Sigmoid colon (tissue), 7 donors: ENCODE measurements at places on chromosomes 7 and 10.

DNA sequence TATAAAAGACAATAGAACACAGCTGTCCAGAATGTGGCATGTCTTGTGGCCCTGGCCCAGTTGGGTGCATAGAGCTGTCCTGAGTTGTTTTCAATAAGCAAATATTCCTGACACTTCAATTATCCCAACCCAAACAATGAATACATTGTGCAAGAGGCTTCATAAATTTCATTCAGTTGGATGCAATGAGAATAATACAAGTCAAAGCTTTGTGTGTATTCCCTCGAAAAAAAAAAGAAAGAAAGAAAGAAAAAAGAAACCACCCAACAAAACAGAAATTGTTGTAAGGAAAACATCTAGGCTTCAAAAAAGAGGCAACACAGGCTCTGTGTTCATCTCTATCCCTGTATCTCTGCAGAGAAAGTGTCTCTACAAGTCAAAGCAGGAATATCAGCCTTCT is 138.7 kb upstream of the ADO start:
- no peak for DNase-seq

- DNase-seq: no peak
These were observed 9.5 kb downstream of the CYREN start for GRCh38 chr7:135160858-135161653.

DNA sequence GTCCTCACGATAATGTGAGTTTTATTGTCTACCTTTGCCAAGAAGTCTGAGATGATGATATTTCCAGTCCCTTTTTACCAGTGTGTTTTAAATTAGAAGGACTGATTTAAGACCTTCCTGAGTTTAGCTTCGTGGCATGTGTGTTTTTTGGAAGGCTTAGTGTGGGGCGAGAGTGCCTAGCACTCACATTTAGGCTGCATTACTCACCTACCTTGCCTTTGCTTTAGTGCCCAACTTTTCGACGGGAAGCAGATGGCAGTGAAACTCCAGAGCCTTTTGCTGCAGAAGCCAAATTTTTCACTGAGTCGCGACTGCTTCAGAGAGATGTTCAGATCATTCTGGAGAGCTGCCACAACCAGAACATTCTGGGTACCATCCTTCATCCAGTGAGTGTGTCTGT is 50.9 kb downstream of the SND1 start:
- DNase-seq: no peak

- no peak for DNase-seq
These were observed 19.6 kb downstream of the NRG3 start for GRCh38 chr10:81894616-81895015.

- DNase-seq: no peak
These were observed 28.2 kb downstream of the CUBN start for GRCh38 chr10:17101257-17101909.

DNA sequence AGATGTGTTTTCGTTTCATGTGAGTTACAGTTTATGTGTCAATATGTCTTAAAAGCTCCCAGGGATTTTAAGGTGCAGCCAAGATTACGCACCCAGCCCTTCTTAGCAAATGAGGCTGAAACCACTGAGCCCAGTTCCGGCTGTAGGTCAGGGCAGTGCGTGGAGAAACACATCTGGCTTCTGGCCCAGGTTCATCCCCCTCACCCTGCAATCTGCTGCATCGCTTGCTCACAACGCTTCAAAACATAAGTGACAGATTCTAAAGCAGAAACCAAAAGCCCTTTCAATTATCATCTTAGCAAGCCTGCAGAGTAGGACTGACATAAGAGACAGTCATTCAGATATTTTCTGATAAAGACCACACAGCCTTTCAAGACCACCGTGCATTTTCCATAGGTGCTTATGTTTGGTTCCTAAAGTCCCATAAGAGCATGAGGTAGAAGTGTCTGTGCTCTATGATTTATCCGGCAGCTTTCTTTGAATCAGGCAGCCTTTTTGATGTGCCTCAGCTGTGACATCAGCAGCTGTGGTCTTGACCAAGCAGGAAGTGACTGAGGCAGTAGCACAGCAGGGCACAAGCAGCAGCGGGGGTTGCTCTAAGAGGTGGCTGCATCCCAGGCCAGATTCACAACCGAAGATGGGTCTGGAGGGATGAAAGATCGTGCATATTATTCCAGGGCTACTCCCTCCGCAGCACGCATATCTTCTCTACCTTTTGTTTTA is 72.1 kb upstream of the LYZL2 start:
- DNase-seq: no peak

DNA sequence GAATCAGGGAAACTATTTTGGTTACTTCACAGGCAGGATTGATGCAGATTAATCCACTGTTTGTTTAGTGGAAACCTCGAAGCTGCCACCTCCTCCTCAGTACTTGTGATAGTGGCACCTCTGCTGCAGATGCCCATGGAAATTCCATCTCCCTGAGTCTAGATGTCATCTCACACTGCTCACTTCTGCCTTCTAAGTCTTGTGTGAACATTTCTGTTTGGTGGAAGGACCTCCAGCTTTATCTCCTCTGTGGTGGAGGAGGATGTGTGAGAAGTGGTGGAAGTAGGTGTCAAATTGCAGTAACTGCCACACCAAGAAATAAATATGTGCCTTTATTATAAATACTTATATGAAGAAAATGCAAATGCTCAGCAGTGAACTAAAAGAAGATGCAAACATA is 25.8 kb upstream of the GPR141 start:
- no peak for DNase-seq

DNA sequence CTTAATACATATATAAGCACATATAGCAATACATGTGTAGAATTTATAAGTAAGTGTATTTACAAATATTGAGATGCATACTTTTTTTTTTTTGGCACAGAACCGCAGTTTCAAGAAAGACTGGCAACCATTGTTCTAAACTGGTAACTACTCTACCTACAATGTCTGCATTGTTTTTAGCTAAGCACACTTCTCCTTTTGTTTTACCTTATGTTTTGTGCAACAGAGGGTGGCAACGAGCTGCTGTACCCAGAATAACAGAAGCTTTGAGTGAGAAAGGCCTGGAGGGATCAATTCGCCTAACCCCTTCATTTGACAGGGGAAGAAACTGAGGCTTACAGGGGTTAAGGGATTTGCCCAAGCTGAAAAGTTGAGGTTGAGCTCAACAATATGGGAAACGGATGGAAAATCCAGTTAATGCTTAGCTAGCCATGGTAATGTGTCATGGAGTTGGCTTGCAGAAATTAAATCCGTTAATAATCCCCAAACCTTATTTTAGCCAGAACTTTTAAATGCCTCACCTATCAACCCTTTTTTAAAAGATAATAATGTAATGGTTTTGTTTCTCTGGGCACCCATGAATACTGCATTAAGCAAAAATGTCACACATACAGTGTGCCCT is 25.5 kb downstream of the FZD1 start:
- no peak for DNase-seq

DNA sequence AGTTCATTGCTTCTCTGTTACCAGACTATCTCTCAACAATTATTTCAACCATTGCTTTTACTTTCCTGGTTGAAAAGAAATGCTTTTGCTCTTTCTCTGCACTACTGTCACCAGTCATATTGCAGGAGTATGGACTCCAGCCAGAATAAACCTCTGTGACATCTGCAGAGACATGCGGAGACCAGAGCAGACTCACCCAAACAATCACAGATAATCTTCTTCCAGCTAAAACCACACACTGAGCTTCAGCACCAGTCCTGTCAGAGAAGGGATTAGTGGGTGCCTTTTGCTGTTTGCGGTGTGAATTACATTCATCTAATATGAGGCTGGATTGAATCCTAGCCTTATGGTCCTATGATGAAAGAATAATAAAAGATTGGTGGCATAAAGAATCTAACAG is 258.6 kb downstream of the CNTNAP2 start:
- no peak for DNase-seq

- DNase-seq: no peak
These were observed 248.5 kb downstream of the AGMO start for GRCh38 chr7:15313361-15313760.

DNA sequence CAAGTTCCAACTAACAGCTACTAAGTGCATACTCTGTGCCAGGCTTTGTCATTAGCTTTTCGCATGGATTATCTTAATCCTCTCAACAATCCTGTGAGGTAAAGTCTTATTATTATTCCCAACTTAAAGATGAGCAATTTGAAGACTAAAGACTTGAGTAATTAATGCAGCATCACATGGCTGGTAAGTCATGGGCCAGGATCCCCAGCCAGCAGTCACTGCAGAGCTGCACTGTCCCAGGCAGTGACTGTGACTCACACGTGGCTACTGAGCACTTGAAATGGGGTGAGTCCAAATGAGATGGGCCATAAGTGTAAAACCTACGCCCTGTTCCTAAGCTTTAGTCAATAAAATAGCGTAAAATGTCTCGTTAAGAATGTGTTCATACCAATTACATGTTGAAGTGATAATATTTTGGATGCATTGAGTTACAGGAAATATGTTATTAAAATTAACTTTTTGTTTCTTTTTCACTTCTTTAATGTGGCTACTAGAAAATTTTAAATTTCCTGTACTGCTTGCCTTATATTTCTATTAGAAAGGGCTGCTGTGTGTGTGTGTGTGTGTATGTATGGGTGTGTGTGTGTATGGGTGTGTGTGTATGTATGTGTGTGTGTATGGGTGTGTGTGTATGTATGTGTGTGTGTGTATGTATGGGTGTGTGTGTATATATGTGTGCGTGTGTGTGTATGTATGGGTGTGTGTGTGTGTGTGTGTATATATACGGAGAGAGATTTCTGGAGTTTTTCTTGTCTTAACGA is 756.3 kb downstream of the AUTS2 start:
- DNase-seq: no peak

DNA sequence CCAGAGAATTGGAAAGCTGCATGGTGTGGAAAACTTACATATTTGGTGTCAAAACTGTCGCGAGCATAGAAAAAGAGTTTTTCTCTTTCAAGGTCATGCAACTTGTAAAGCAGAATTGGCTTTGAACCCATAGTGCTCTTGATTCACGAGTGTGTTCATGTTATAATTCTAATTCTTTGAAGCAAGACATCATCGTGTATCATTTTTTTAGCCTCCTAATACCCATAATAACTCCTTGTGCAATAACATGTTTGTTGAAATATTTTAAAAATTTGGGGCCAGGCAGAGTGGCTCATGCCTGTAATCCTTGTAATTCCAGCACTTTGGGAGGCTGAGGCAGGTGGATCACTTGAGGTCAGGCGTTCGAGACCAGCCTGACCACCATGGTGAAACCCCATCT is 4.2 kb downstream of the CCL24 start:
- DNase-seq: no peak

GRCh38 chr10:96367470-96367869 is 8.7 kb upstream of the OPALIN start:
- no peak for DNase-seq

DNA sequence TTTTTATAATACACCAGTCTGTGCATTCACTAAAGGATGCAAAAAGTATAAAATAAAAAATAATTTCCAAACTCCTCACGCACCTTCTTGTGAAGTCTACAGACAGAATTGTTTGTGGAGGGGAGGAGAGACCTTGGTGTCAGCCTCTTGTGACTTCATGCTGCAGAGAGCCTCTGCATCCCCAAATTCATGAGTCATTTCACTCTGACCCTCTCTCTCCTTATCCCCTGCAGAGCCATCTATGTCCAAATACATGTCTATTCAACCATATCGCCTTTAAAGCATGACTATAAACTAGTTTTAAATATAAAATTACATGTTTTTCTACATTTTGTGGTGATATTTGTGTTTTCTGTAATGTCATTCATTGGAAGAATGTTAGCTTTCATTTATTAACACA is 6.0 kb downstream of the CREB5 start:
- no peak for DNase-seq

- no peak for DNase-seq
These were observed 131.3 kb upstream of the ASAH2 start for GRCh38 chr10:50382576-50383023.

- DNase-seq: peak; percentile 73
These were observed 327.5 kb upstream of the PLXDC2 start for GRCh38 chr10:19488592-19489280.
